ENCODE measurements at places on chromosomes 3 and 15.

- no peak for DNase-seq
These were observed 24.7 kb downstream of the PLA2G4D start for GRCh38 chr15:42069496-42070278.

GRCh38 chr15:64288999-64289398 is 67.0 kb downstream of the CSNK1G1 start:
- no peak for DNase-seq

DNA sequence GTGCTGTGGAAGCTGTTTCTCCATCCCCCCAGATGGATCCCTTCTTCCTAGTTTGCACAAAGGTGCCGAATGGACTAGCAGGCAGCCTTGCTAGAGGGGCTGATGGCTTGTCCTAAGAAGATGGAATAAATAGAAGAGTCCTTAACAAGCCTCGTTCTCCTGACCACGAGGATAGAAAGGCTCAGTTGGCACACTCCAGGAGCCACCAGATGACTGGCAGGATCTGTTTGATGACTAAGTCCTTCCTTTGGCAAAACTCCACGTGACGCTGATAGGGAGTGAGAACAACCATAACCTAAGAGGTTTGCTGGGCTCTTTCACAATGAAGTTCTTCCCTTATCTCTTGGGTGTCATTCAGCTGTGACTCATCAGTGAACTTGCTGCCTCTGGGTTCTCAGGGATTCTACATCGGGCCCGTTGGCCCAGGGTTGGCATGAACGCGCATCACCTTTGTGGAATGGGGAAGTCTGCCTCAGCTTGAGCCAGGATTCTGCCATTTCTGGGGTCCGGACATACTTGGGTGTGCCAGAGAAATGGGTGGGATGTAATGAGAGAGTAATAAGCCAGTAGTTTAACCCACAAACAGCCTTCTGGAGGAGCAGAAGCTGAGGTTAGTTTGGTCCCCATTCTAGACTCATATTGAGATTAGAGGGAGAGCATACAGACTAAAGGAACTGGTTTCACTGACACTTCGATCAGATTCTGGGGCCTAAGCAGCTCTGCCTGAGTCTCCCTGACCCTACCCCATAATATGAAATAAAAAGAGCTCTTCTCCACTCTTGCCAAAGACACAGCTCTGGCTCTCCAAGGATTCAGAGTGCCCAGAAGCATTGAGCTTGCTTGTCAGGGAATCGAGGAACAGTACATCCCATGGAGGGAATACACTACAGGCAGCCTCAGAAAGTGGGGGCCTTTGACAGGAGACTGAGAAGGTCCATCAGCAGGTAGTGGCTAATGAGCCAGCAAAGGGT is 2.0 kb upstream of the MELTF start:
- DNase-seq: no peak

DNA sequence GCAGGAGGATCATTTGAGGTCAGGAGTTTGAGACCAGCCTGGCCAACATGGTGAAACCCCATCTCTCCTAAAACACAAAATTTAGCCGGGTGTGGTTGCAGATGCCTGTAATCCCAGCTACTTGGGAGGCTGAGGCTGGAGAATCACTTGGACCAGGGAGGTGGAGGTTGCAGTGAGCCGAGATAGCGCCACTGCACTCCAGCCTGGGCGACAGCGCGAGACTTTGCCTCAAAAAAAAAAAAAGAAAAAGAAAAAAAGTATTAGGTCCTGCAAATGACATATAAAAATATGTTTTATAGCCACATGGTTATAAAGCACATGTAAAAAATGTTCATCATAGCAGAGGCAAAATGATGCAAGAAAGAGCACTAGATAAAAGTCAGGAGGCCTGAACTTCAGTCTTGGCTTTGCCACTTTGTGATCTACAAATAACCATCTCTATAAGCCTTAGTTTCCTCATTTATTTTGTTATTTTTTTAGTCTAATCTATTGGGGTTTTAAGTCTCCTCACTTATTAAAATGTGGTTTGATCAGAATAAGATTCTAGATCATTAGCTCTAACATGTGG is 4.9 kb downstream of the SLC12A6 start:
- DNase-seq: no peak

GRCh38 chr3:177770383-177771230 is 573.3 kb upstream of the TBL1XR1 start:
- no peak for DNase-seq

All from activated naive CD4-positive, alpha-beta T cell treated with Interleukin-2 at 50 U/mL for 16 hours (primary cell).